ENCODE measurements at places on chromosomes 1 and 21.

GRCh38 chr1:180674603-180675530 is 43.0 kb downstream of the XPR1 start:
- no peak for DNase-seq

DNA sequence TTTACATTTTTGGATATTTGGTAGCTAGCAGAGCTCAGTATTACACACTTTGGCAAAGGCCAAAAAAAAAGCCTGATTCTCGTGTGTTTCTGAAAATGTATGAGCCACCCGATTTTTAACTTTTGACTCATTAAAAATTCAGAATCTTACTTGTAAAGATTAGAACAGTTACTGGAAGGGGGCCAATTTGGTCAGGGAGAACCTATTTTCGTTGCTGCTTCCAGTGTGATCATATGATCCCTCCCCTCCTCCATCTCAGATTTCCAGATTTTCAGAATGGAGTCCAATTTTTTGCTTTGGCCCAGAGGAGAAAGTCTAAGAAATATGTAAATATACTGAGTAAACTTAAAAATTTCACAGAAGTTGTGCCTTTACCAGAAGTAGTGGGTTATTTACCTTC is 3.2 kb upstream of the OR2AK2 start:
- DNase-seq = no peak

DNA sequence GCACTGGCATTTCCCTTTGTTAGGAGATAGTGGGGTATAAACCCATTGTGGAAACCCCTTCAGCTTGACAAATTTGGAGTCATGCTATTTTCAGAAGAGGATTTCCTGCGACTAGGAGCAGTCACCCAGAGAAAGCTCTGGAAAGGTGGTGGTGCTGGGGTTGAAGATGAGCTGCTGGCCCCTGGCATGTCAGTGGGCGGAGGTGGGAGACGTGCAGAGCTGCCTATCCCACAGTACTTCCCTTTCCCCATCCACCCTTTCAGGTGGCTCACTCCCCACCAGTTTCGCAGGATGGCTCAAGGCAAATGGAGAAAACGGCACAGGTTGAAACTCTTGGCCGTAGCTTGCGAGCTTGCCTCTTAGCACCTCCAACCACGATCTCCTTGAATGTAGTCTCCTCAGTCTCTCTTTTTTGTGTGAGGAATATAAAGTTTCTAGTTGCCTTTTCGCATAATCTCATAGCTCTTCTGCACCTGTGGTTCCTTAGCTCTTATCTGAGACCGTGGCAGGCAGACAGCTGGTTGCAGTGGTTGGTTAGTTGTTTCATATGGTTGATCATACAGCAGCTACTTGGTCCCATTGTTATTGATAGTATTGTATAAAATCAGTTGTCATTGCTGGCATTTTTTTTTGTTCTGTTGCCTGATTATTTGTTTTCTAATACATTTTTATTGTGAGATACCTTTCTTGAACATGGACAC is 48.2 kb downstream of the ADARB1 start:
- no peak for DNase-seq

DNA sequence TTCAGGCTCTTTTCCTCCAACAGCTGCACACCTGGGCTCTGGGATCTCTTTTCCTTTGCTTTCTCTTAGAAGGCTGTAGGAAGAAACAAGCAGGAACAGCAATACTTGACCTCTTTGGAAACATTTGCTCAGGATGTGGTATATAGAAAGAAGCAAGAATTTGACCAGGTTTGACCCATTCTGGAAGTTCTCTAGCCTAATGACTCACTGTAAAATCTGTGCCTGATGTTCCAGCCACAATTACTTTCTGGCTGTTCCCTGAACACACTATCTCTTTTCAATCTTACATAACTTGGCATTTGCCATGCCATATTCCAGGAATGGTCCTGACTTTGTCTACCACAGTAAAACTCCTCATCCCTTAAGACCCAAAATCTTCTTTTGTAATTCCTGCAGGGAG is 419.9 kb upstream of the DAB1 start:
- no peak for DNase-seq

DNA sequence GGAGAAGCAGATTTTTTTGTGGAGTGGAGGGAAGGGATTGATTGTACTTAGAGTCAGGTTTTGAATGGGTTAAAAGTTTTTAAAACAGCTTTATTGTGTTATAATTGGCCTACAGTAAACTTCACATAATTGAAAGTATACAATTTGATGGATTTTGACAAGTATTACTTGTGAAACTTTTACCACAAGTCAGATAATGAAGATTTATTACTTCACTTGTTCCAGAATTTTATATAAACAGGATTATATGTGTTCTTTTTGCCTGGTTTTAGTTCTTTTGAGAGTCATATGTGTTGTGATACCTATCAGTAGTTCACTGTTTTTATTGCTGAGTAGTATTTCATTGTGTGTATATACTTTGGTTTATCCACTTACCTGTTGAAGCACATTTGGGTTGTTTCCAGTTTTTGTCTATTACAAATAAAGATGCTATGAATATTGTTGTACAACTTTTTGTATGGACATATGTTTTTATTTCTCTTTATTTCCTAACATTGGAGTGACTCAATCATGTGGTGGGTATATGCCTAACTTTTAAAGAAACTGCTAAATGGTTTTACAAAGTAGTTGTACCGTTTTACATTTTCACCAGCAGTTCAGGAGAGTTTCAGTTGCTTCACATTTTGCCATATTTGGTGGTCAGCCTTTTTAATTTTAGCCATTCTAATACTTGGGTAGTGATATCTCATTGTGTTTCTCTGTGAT is 71.0 kb downstream of the DYRK1A start:
- no peak for DNase-seq

DNA sequence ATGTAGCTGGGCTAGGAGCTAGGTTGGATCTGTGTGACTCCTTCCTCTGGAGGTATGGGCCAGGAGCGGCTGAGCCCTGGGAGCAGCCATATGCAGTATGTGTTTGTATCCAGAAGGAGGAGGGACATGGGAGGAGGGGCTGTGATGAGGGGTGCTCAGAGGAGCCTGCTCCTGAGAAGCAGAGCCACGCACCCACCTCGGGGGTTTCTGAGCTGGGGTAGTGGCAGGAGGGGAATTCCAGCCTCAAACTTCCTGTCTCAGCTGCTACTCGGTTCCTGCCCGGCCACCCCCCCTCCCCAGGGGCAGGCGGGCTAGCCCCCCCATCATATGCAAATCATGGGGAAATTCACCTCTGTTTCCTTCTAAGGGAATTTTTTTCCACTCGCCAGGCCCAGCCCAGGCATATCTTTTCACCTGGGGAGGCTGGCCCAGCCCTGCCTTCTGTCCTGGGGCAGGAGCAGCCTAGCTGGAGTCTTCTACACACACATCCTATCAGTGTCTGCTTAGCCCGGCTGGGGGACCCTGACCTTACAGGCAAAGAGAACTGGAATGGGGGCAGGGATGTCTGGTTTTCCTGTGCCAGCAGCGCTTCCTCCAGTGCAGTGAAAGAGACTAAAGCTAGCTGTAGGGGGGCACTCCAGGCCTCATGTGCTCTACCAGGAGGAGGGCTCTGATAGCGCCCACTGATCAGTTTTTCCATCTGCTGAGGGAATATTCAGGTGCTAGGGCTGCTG is 3.0 kb downstream of the ZC3H12A start:
- no peak for DNase-seq

GRCh38 chr1:164366014-164366413 is 193.0 kb upstream of the PBX1 start:
- DNase-seq = no peak

- no peak for DNase-seq
These were observed 19.2 kb downstream of the NRDC start for GRCh38 chr1:51859333-51859732.

DNA sequence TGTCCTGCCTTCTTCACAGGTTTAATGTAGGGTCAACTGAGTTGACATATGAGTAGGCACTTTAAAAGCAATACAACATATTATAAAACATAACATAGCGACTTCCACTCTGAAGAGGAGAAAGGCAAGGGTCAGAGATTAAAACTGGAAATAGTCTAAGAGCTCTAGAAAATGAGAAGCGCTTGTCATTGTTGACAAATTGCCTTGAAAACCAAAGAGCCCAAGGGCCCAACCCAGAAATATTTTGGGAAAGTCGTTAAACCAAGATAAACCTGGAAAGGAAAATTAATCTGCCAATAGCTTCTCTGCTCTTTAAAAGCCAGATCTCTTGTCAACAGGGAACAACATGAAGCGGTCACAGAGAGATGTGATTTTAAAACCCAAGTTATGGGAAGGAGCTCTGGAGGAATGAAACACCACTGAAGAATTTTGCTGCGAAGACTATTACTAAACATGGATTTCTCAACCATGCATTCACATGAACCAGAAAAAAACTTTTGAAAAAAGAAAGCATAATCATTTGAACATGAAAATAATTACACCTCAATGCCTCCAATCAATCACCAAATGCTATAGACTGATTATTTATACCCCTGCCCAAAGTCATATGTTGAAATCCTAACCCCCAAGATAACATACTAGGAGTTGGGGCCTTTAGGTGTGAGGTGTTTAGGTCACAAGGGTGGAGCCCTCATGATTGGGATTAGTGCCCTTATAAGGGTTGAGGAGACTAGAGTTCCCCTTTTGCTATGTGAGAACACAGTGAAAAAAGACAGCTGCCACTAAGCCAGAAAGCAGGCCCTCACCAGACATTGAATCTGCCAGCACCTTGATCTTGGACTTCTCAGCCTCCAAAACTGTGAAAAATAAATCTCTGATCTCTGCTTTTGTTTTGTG is 33.0 kb upstream of the MTF1 start:
- DNase-seq = no peak

GRCh38 chr1:114075546-114076242 is 78.0 kb downstream of the SYT6 start:
- no peak for DNase-seq

GRCh38 chr1:185837711-185838110 is 103.5 kb downstream of the HMCN1 start:
- DNase-seq = no peak

- no peak for DNase-seq
These were observed 20.4 kb upstream of the ACTRT2 start for GRCh38 chr1:3000671-3001470.

GRCh38 chr1:26582836-26583460 is 53.4 kb downstream of the RPS6KA1 start:
- DNase-seq = peak; percentile 57

- DNase-seq = peak; percentile 1
These were observed 2.6 kb downstream of the FUCA1 start for GRCh38 chr1:23865543-23865930.

GRCh38 chr1:23807453-23807852 is 6.9 kb upstream of the GALE start:
- DNase-seq = no peak

DNA sequence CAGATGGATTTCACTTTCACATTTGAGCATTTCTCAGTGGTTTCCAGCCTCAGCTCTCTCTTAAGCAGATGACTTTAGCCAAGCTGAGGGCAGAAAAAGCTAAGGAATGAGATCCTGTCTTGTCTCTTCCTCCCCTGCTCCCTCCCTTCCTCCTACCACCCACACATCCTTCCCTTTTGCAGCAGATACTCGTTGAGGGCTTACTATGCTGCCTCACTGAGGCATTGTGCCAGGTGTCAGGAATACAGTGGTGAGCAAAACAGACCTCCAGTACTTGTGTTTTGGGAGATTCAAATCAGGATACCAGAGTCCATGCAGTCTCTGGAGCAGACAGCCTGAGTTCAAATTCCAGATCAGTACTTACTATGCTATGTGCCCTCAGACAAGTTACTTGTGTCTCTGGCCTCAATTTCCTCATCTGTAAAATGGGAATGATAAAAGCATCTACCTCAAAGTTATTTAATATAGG is 43.2 kb downstream of the KIF26B start:
- DNase-seq = peak; percentile 16

DNA sequence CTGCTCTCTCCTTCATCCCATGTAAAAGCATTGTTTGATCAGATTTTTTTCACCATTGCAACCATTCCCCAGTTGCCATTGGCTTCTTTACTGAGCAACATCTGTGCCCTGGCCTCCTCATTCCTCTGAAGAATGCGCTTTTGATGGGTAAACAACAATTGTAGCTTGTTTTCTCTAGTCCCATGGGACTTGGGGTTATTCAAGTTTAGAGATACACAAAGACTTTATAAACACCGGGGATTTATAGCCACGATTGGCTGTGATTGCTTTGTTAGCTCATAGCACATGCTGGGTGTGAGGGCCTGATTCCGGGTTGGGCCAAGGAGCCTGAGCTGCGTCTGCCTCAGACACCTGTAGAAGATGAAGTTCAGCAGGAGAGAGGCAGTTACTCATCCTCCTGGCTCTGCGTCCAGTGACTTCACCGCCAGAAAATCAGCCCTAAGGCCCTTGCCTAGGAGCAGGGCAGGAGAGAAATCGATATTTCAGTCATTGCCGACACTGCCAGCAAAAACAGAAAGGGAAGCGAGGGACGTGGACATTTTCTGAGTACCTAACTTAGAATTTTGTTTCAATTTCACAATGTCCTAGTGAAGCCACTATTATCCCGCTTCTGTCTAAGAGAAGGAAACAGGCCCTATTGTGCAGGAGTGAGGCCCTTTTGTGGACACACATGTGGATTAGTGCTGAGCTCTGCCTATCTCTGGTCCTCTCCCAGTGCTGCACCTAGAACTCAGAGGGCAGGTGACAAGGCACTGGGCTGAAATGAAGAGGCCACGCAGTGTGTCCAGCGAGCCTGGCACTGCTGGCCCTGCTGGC is 159.8 kb upstream of the USP24 start:
- DNase-seq = no peak

DNA sequence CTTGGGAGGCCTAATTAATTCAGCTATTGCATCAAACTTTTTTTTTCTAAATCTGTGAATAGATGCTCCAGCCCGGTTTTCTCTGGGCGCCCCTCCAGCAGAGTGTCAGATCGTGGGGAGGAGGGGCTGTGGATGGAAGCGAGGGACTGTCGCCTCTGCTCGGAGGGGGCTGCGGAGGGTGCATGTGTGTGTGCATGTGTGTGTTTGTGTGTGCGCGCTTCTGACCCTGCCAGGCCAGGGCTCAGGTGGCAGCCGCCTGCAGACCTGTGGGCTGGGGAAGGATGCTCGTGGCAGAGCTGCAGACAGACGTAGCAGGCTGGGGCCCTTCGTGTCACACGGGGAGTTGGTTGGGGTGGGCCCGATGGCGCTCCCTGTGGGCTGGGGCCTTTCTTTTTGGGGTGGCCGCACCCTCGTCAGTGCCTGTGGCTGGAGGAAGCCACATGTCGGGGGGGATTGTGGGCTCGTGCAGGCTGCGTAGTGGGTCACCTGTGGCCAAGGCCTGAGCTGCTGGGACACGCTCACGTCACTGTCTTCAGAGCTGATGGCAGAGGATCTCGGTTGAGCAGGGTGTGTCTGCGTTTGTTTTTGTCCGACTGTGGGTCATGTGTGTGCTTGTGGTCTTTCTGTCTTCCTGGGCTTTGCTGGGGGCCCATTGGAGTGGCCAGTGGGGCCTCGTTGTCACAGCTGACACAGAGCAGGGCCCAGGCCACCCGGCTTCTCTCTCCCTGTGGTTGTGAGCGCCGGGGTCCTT is 2.8 kb downstream of the SKI start:
- DNase-seq = no peak

- DNase-seq = no peak
These were observed 79.7 kb upstream of the GADD45A start for GRCh38 chr1:67605209-67605780.

DNA sequence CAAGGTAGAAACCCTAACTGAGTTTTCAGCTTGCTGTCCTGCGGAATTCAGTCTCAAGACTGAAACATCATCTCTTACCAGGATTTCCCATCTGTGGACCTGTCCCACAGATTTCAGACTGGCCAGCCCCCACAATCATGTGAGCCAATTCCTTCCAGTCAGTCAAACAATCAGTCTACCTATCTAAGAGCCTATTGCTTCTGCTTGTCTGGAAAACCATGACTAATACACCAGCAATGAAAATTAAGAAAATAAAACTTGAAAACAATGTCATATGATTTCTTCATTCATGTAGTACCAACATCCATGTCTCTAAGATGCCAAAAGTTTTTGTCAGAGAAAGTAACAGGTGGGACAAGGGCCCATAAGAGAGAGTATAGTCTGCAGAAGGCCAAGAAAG is 57.6 kb upstream of the CRB1 start:
- no peak for DNase-seq

Data from AG09319 (cell line).